Stimulated activated CD8-positive, alpha-beta memory T cell treated with anti-CD3 and anti-CD28 coated beads, Interleukin-4, amount 100 ng/mL, for 4 hours (primary cell): ENCODE measurements at places on chromosomes 5 and 9.

GRCh38 chr9:98045234-98046179, 11.0 kb upstream of the NANS start:
- peak; percentile 9 for DNase-seq

DNA sequence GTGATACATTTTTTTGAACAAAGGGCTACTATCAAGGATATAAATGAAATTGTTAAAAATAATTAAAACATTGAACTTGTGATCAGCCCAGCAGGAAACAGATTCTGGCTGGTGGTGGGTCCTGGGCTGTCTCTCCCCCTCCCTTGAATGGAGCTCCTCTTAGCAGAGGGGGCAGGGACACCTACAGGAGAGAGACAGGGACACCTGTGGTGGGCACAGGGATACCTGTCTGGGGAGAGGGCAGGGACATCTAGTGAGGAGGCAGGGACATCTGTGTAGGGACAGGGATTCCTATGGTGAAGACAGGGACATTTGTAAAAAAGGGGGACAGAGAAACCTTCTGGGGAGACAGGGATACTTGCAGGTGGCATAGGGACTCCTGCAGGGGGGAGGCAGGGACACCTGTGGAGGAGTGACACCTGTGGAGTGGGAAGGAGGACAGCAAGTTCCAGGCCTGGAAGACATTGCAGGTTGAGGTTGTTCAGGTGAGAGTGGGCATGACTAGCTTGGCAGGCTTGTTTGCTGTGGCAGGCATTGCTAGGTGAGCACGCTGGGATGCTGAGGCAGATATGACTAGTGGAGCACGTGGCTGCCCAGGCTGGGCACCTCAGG, 264.2 kb downstream of the IRX2 start:
- no peak for DNase-seq

- no peak for DNase-seq
Observed at GRCh38 chr5:59055745-59056448, 473.0 kb downstream of the RAB3C start.

DNA sequence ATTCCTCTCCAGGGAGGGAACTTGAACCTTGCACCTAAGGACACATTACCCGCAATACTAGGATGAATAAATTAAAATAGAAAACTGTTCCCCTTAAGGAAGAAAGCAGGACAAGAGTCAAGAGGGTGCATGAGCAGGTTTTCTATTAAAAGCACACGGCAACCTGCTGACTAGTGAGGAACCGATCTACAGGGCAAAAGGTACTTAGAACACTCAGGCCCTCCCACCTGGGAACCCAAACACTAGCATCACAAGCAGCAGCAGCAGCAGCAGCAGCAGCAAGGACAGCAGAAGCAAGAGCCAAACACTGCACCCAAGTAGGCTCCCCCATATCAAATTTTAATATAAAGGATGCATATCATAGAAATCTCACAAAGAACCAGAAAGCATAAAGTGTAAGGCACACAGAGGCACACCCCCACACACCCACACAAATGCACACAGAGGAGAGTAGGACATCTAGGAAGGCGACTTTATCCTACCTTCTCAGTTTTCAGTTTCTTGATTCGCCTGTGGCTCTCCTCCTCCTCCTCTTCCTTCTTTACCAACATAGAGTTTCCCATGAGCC, 2.8 kb downstream of the ZNF608 start:
- DNase-seq = no peak
